Fibroblast of mammary gland (primary cell): ENCODE measurements at places on chromosomes 12 and 14.
A peak's percentile ranks its signal among the peaks of the same experiment; 100 is the strongest.

GRCh38 chr14:58713677-58714076 lies 75.9 kb downstream of the DACT1 start:
- no peak for DNase-seq

DNA sequence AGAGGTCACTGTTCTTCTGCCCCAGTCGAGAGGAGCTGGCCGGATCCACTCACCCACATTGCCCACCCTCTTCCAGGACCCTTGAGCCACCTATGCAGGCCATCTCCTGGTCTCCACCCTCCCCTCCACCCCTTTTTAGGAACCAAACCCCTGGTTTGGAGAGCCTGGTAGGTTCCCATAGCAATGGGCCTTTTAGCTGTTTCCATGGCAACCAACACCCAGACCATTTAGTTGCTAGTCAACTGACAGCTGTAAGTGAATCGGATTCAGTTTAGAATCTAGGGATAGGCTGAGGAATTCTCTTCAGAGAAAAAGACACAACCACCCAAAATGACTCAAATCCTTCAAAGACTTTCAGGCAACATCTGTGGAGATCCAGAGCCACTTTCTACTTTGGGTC lies 16.5 kb downstream of the NPC2 start:
- DNase-seq = no peak

DNA sequence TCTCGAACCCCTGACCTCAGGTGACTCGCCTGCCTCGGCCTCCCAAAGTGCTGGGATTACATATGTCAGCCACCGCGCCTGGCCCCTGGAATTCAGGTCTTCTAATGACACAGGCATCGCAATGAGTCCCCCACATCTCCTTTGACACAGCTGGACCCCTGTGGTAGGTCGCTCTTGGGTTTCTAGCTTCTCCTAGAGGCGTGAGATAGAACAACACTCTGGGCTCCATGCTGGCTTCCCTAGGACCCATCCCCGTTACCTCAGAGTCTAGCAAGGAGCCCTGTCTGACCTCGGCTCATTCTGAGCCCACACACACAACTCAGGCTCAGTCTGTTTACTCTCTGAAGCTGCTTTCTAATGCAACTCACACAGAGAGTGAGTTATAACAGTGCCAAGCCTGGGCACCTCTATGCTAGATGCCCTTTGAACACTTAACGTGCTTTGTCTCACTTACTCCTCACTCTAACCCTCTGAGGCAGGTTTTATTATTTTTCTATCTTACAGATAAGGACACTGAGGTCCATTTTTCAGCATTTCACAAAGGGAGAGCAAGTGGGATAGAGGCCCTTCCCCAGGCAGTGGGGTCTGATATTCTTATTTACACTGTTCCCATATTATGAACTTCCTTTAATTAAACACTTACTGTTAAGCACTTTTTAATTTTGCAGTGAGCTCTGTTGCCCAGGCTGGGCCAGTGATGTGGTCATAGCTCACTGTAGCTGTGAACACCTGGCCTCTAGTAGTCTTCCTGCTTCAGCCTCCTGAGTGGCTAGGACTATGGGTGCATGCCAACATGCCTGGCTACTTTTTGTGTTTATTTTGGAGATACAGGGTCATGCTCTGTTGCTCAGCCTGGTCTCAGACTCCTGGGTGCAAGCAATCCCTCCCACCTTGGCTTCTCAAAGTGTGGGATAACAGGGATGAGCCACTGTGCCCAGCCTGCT lies 40.6 kb upstream of the RBM19 start:
- no peak for DNase-seq

- no peak for DNase-seq
Observed at GRCh38 chr12:116975779-116976393, 65.1 kb downstream of the FBXW8 start.

DNA sequence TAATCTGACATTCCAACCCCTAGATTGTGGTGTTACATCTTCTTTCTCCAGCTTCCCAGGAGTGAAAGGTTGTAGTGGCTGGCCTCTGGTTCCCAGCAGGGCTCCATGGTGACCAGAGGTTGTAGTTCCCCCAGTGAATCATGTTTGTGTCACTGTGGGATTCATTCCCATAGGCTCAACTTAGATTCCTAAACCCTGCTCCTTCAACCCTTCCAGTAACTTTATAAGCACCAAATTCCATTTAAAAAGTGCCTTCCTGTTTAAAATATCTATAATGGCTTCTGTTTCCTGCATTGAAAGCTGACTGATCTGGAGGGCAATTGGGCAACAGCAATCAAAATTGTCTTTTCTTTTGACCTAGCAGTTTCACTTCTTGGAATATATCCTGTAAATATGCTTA lies 40.5 kb upstream of the TBC1D15 start:
- DNase-seq = peak; percentile 63

DNA sequence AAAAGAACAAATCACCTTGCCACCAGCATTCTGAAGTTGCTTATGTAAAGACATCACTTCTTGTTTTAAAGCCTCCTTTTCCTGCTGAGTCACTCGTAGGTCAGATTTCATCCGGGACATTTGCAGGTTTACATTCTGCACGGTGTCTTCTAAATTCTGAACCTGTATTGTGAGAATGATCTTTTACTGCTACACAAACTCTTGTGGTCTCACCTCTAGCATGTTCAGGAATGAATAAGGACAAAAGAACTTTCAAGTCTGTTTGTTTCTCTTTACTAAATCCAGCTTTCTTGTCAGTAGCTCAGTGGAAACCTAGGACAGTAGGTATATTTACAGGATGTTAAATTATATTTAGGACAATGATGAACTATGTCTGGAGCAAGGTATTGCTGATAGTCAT lies 73.5 kb upstream of the SAV1 start:
- peak; percentile 38 for DNase-seq

DNA sequence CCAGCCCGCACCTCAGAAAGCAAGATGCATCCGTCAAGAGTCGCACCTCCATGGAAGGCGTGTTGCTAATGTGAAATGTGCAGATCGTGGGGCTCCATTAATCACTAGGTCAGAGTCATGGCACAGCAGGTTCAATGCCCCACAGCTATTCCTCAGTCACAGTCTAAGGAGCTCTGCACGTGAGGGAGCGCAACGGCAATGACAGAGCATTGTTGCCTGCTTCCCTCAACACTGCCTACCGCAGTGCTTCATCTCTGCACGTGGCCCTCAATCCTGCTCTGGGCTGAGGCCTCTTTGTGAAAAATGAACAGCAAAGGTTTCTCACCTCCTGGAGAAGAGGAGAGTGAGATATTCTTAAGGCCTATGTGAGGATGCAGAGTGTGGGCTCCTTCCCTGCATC lies 995.2 kb upstream of the TMEM132C start:
- DNase-seq = no peak

- no peak for DNase-seq
Observed at GRCh38 chr12:111937429-111937828, 75.5 kb downstream of the TMEM116 start.

DNA sequence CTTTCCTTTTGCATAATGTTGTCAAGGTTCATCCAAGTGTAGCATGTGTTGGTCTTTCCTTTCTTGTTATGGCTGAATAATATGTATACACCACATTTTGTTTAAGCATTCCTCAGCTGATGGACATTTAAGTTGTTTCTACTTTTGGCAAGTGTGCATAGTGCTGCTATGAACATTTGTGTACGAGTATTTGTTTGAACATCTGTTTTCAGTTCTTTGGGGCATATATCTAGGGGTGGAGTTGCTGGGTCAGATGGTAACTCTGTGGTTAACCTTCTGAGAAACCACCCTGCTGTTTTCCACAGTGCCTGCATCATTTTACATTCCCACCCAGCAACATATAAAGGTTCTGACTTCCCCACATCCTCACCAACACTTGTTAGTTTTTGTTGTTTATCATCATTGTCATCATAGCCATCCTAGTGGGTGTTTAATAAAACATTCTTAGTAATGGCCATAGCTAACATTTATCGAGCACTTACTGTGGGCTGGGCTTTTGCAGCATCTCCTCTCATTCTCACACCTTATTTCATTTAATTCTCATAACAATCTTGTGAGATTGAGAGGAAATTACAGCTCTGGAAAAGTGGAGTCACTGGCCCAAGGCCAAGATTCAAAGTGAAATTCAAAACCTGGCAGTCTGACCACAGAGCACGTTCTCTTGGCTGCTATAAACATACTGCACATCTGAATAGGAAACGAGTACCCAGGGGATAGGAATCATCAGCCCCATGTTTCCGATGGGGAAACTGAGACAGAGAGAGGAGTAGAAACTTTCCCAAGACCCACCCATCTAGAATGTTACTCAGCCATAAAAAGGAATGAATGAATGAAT lies 193.6 kb downstream of the KSR2 start:
- peak; percentile 3 for DNase-seq

- DNase-seq = no peak
Observed at GRCh38 chr14:99716850-99717681, 33.0 kb downstream of the CYP46A1 start.

DNA sequence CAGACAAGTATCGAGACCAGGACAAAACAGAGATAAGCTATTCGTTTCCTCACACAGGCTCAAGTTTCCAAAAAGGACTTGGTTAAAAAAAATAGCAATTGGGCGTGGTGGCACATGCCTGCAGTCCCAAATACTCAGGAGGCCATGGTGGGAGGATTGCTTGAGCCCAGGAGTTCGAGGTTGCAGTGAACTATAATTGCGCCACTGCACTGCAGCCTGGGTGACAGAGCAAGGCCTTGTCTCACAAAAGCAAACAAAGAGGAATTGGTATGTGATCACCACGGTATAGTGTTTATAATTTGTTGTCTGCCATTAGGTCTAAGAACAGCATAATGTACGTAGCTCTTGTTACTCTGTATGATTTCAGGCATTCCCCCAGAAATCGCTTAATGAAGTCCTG lies 175.3 kb downstream of the DERA start:
- no peak for DNase-seq

GRCh38 chr12:29025937-29026336 lies 123.1 kb upstream of the FAR2 start:
- no peak for DNase-seq

DNA sequence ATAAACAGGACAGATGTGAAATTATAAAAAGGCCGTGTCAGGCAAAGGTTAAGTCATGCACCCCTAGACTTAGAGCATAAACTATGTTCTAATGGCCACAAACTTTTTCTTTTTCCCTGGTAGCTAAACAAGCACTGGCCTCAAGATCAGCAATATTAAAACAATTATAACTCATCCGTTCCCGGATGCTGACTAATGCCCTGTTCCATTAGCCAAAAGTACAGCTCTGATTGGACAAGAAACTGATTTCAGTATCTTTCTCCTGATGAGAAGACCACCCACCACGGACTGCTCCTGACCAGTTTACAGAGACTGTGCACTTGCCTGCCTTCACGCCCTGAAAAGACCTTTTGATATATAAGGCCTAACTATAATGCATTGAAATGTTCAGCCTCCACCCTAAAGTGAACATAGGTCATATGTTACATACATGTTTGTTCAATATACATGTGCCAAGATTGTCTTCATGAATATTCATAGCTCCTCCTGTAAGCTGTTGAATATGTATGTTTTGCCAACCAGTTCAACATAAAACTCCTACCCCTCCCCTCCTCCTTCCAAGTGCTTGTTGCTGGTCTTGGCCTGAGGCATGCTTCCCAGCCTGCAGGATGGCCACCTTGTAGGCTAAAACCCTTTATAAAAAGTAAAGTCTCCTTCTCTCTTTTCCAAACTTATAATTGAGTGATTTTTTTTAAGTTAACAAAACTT lies 162.0 kb downstream of the IPO8 start:
- peak; percentile 63 for DNase-seq

GRCh38 chr14:104678346-104678745 lies 11.1 kb upstream of the INF2 start:
- DNase-seq = no peak
